Globus pallidus (tissue), 1 donor: ENCODE measurements at places on chromosomes 7 and 10.

GRCh38 chr10:131812736-131813604 is 87.8 kb upstream of the PPP2R2D start:
- DNase-seq, result no peak

- DNase-seq, result no peak
Measured at GRCh38 chr7:85125651-85126131, 61.2 kb downstream of the SEMA3D start.

GRCh38 chr10:85602306-85602705 is 764.3 kb downstream of the GRID1 start:
- DNase-seq, result no peak

- no peak for DNase-seq
Measured at GRCh38 chr7:114534953-114535352, 120.3 kb downstream of the FOXP2 start.

DNA sequence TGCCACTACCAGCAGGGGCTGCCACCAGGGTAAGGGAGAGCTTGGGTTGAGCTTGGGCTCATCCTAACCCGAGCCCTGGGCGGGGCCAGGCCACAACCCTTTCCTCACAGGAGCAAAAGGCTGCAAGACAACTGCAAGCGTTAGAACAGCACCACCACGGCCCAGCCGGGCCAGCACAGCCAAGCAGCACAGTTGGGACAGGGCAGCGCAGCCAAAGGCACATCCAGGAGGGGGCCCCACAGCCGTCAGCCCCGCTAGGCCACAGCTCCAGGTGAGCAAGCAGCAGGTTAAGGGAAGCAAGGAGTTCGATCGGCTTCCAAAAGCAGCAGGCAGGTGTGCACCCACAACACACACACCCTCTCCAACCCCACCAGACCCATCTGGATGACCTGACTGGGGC is 7.0 kb upstream of the NDST2 start:
- no peak for DNase-seq
